ENCODE measurements at places on chromosomes 1 and 21. TPM values are rescaled to one million over a fixed set of nuclear protein-coding genes. Genes with fewer than 3 reads are reported as not detected.

Gene TEX38
- not detected for total RNA-seq

Gene NKAIN1
- not detected for total RNA-seq

GRCh38 chr1:5572794-5573193 is 419.4 kb downstream of the NPHP4 start:
- no peaks in the 10 kb centered on the region for H3K27me3 ChIP-seq
- H3K27ac ChIP-seq = no peak overlapping the region
- H3K4me1 ChIP-seq = no peaks in the 10 kb centered on the region

GRCh38 chr1:167805041-167805556 is 83.3 kb downstream of the MPZL1 start:
- DNase-seq = no peak
- H3K4me1 ChIP-seq = no peaks in the 10 kb centered on the region
- H3K27me3 ChIP-seq = no peaks in the 10 kb centered on the region
- H3K27ac ChIP-seq = peak overlapping the region; percentile 70

Gene L1TD1
- total RNA-seq = not detected

DNA sequence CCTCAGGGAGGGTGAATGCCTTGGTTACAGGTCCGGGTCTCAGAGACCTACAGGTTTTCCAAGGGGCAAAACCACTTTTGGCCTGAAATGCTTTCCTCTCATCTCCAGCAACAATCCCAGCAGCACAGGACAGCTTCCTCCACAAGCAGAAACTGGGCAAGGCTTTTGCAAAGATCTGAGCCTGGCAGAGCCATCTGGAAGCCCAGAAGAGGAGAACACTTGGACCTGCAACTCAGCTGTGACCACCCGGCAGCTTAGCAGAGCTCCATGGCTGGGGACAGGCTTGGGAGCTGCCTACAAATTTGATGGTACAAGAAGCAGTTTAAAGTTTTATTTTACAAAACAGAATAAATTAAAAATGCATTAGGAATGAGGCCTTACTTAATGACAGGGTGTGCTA is 90.0 kb upstream of the KCND3 start:
- DNase-seq = no peak
- no peak overlapping the region for H3K27ac ChIP-seq
- no peaks in the 10 kb centered on the region for H3K27me3 ChIP-seq
- no peaks in the 10 kb centered on the region for H3K36me3 ChIP-seq

Gene SPRR1B
- total RNA-seq = not detected

GRCh38 chr1:175154629-175155472 is 37.7 kb downstream of the KIAA0040 start:
- no peaks in the 10 kb centered on the region for H3K4me1 ChIP-seq
- no peaks in the 10 kb centered on the region for H3K36me3 ChIP-seq
- no peak overlapping the region for H3K4me3 ChIP-seq

- H3K27me3 ChIP-seq = no peaks in the 10 kb centered on the region
- DNase-seq = no peak
- no peak overlapping the region for H3K27ac ChIP-seq
- H3K4me1 ChIP-seq = no peaks in the 10 kb centered on the region
- no peaks in the 10 kb centered on the region for H3K36me3 ChIP-seq
Measured at GRCh38 chr21:29763674-29764073, 176.1 kb downstream of the GRIK1 start.

DNA sequence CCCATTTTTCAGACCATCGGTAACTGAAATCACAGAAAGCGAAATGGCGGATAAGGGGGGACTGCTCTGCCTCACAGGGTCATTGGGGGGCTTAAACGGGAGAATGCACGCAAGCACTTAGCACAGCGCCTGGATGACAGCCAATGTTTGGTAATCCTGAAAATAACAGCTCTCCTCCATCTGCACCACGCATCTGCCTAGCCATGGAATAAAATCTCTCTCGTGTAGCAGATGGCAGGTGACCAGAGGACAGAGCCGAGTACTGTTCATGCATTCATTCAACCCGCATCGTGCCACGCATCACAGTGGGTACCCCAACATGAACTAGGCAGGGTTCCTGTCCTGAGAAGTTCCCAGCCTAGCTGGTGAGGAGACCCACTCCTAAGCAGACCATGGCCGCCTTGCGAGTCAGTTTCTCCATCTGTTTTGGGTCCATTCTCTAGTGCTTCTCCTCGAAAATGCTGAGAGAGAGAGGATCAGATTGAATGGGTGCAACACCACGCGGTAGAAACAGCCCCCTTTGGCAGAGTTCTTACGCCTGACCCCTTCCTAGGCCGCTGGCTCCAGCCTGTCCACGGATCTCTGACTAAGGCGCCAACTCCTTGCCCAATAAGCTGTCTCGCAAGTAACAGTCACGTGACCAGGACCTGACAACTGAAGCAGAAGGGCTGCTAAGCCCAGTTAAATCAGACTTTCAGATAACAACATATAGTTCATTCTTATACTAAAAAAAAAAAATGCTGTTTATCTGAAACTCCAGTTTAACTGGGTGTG is 7.3 kb downstream of the SLC1A7 start:
- H3K27ac ChIP-seq = no peak overlapping the region
- no peaks in the 10 kb centered on the region for H3K36me3 ChIP-seq
- no peak for DNase-seq
- H3K4me1 ChIP-seq = peaks cover 15% of the 10 kb centered on the region

Gene S100A2
- total RNA-seq = not detected

DNA sequence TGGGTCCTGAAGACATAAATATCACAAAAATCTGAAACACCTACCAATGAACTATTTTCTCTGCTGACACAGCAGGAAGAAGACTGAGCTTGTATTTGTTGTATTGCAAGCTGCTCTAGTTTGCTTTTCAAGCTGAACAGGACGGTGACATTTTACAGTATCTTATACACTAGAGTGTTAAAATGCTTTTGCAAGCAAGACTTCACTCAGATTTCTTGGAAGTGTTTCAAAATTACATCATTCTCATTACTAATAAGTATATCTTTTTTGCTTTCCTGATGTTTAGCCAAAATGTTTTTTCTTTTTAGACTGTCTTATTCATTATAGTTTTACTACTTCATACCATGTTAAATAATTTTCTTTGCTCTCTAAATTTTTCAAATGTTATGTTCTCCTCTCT is 427.1 kb upstream of the CXADR start:
- H3K4me1 ChIP-seq = no peaks in the 10 kb centered on the region
- no peak overlapping the region for H3K4me3 ChIP-seq
- DNase-seq = no peak
- H3K27ac ChIP-seq = no peak overlapping the region

- no peak for DNase-seq
- H3K27ac ChIP-seq = no peak overlapping the region
- H3K4me3 ChIP-seq = no peak overlapping the region
- no peaks in the 10 kb centered on the region for H3K27me3 ChIP-seq
- no peaks in the 10 kb centered on the region for H3K36me3 ChIP-seq
Measured at GRCh38 chr1:151924691-151925587, 15.6 kb upstream of the THEM4 start.

Gene GBP6
- not detected for total RNA-seq

Gene KIF17
- total RNA-seq = 10.3 TPM

Gene GNG12
- total RNA-seq = 133 TPM

Gene AQP10
- not detected for total RNA-seq

GRCh38 chr1:63821091-63822005 is 47.5 kb downstream of the ROR1 start:
- DNase-seq = no peak
- H3K4me3 ChIP-seq = no peak overlapping the region
- no peaks in the 10 kb centered on the region for H3K27me3 ChIP-seq
- no peaks in the 10 kb centered on the region for H3K4me1 ChIP-seq
- no peak overlapping the region for H3K27ac ChIP-seq
- H3K36me3 ChIP-seq = no peaks in the 10 kb centered on the region

DNA sequence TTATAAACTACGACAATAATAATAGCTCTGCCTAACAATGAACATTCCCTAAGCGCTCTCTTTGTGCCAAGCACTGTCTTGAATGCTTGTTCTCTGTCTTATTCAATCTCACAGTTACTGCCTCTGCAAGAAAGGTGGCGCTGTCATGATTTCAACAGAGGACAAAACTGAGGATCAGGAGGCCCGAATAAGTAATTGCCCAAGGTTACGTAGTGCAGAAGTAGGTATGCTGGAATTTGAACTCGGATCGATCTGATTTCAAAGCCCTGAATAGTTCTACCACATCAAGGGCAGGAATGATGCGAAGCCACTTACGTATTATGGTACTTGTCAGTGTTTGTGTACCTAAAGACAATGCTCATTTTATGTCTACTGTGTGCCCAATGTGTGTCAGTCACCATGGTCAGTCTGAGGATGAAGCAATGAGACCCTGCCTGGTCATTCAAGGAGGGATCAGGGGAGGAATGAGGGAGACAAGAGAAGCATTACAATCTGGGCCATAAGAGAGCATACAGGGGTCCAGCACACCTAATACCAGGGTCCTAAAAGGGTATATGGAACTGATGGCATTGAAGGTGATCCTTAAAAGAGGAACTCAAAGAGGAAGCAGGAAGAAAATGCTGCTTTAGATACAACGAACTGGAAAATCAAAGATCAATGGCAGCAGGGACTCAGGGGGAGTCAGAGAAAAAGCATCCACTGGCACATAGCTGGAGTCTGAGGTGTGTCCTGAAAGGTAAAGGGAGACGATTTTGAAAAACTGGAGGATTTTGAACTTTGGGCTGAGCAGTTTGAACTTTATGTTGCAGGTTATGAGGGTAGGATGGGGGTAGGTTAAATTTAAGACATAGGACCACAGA is 389.2 kb downstream of the PLPP3 start:
- no peaks in the 10 kb centered on the region for H3K4me1 ChIP-seq
- no peaks in the 10 kb centered on the region for H3K27me3 ChIP-seq
- no peak overlapping the region for H3K4me3 ChIP-seq
- no peaks in the 10 kb centered on the region for H3K36me3 ChIP-seq
- no peak for DNase-seq
- no peak overlapping the region for H3K27ac ChIP-seq

DNA sequence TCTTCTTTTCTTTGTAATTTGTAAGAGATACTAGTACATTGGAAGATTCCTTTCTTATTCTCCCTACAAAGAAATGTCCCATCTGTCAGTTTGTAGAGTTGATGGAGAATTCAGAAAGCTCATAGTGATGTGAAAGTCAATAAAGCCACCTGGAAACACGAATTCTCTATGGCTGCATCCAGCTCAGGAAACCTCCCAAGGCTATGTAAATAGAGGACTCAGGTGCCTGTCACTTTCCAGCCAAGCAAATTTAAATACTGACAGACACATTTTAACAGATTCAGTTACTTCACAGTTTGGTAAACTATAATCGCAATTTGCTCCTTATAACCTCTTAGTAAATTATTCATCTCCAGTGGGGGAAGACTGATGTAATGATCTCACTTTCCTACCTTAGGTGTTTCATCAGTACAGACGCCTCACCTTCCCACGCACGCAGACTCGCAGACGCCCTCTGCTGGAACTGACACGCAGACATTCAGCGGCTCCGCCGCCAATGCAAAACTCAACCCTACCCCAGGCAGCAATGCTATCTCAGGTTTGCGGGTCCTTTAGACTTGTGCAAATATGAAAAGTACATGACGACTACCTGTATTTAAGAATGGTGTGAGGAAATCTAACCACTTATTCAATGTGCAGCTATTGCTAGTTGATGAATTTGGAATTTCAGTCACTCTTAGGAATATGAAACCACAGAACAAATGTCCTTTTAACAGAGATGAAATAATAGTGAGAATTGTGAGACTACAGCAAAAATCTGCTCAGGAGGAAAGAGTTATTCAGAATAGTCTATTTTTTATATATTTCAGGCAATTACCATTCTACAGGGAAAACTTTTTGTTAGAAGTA is 60.6 kb downstream of the PTPRC start:
- DNase-seq = peak; percentile 47
- H3K27me3 ChIP-seq = no peaks in the 10 kb centered on the region
- H3K27ac ChIP-seq = no peak overlapping the region
- no peaks in the 10 kb centered on the region for H3K4me1 ChIP-seq

- no peaks in the 10 kb centered on the region for H3K4me1 ChIP-seq
- H3K27ac ChIP-seq = peak overlapping the region; percentile 30
- peak; percentile 60 for DNase-seq
Measured at GRCh38 chr1:156076609-156077429, 5.4 kb downstream of the MEX3A start.

Gene LCE1B
- not detected for total RNA-seq

GRCh38 chr1:68377098-68377497 is 72.7 kb downstream of the RPE65 start:
- H3K27me3 ChIP-seq = no peaks in the 10 kb centered on the region
- no peak overlapping the region for H3K27ac ChIP-seq
- H3K4me1 ChIP-seq = no peaks in the 10 kb centered on the region
- DNase-seq = no peak
- no peaks in the 10 kb centered on the region for H3K36me3 ChIP-seq

Gene VTCN1
- total RNA-seq = not detected

DNA sequence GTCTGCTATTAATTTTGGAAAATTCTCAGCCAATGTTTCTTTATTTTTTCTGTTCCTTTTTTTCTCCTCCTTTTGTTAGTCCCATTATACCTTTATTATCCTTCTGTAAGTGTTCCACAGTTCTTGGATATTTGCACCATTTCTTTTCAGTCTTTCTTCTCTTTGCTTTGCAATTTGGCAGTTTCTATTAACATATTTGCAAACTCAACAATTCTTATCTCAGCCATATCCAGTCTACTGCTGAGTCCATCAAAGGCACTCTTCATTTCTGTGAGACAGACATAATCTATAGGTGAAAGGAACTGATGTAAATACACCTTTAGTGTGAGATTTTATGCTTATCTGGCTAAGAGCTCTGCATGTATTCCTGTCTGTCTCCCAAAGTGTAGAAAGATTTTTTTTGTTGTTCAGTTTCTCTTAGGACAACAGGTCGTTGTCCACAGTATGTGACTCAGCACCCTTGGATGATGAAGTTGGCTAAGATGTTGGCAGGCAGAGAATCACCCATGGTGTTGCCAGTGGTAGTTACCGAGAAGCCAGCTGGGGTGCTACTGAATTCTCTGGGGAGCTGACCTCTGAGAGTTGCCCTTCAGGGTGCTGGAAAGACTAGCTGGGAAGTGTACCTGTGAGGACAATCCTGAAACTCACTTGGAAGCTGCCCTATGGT is 38.4 kb downstream of the LEPR start:
- H3K4me1 ChIP-seq = no peaks in the 10 kb centered on the region
- H3K36me3 ChIP-seq = no peaks in the 10 kb centered on the region
- no peak overlapping the region for H3K4me3 ChIP-seq
- DNase-seq = no peak
- no peaks in the 10 kb centered on the region for H3K27me3 ChIP-seq
- no peak overlapping the region for H3K27ac ChIP-seq

DNA sequence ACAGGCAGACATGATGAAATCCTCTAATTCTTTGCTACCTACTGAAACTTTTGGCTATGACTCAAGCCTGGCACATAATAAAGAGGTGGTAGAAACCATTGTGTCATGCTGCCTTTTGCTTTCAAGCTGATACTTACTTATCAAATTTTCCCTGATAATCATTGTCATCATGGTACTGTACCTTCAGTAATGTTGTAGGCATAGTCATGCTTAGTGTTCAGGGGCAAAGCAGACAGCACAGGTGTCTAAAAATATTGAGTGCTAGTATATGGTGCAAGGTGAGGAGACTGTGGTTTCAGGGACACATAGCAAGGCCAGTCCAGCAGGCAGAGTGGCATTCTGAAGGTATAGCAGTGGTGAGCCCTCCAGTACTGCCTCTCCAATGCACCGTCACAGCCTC is 226.9 kb upstream of the DEPDC1 start:
- H3K27me3 ChIP-seq = no peaks in the 10 kb centered on the region
- no peak overlapping the region for H3K27ac ChIP-seq
- no peak for DNase-seq
- no peaks in the 10 kb centered on the region for H3K36me3 ChIP-seq
- H3K4me1 ChIP-seq = no peaks in the 10 kb centered on the region

Gene CLCA2
- total RNA-seq = not detected

Gene TIE1
- 11.4 TPM for total RNA-seq
